ENCODE measurements at places on chromosomes 6 and 20.
A peak's percentile ranks its signal among the peaks of the same experiment; 100 is the strongest.

DNA sequence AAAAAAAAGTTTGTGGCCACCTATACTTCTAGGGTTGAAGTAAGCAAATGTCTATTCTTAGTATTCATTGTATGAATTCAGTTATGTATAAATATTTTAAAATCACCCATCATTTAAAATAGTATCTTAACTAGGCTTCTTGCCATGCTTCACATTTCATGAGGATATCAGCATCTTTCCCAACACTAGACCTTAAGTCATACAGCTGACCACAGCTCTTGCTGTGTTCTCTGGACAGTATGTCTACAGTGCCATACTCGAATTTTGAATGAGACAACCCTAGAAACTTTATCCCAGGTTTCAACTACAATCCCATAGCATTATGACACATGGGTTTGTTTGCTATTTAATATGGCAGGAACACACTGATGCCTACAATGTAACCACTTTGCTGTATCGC lies 5.2 kb downstream of the TXNDC5 start:
- no peak for DNase-seq

GRCh38 chr6:104349191-104349590 lies 510.5 kb downstream of the HACE1 start:
- no peak for DNase-seq

DNA sequence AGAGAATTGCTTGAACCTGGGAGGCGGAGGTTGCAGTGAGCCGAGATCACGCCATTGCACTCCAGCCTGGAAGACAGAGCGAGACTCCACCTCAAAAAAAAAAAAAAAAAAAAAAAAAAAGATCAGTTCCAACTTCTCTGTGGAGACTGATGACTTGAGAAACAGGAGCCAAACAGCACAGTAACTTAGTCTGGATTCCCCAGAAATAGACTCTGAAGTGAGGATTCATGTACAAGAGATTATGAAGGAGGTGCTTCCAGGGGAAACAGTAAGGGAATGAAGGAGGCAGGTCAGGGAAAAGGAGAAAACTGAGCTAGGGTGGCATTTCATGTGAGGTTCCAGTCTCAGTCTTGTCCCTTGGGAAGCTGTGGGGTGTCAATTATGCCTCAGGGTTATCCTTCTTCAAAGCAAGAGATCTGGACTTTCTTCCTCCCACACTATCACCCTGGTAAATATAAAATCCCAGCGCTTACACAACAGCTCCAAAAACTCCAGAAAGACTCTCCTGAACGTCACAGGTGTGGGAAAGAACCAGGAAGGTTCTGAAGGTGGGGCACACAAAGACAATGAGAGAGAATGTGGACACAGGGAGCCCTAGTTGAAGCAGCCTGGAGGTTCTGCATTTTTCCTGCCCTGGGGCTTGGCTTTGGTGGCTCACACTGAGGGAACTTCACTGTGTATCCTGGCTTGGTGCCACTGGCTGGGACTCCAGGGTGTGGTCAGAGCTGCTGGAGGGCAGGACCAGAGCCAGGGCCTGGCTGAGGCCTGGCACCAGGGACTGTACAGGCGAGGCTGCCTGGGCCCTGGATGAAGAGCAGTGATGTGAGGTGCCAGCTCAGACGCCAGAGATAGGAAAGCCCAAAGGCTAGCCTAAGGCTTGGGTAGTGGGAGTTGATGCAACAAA lies 46.8 kb downstream of the PCNA start:
- no peak for DNase-seq

- DNase-seq, result no peak
Observed at GRCh38 chr6:167710363-167710920, 116.3 kb upstream of the AFDN start.

DNA sequence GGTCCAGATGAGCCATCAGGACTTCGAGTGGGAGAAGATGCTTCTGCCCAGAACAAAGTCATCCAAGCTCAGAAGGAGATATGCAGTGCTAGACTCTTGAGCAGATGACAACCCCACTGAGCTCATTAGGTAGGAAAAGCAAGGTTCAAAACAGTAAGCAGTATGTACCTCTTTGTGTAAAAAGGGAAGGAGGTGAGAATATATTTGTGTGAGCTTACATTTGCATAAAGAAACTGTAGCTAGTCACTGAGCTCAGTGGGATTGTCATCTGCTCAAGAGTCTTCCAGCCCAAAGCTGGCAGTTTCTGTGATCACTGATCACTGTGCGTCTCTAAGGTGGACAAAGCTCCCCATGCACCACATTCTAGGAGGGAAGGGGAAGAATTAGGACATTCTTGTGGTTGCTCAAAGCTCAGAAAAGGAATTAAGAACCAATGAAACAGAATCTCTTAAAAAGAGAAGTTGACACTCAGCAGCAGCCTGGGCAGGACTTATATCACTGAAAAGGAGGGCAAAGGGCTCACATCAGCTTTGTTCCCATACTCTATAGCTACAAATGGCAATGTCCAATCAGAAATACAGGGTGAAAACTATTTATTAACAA lies 90.0 kb upstream of the MAFB start:
- no peak for DNase-seq

DNA sequence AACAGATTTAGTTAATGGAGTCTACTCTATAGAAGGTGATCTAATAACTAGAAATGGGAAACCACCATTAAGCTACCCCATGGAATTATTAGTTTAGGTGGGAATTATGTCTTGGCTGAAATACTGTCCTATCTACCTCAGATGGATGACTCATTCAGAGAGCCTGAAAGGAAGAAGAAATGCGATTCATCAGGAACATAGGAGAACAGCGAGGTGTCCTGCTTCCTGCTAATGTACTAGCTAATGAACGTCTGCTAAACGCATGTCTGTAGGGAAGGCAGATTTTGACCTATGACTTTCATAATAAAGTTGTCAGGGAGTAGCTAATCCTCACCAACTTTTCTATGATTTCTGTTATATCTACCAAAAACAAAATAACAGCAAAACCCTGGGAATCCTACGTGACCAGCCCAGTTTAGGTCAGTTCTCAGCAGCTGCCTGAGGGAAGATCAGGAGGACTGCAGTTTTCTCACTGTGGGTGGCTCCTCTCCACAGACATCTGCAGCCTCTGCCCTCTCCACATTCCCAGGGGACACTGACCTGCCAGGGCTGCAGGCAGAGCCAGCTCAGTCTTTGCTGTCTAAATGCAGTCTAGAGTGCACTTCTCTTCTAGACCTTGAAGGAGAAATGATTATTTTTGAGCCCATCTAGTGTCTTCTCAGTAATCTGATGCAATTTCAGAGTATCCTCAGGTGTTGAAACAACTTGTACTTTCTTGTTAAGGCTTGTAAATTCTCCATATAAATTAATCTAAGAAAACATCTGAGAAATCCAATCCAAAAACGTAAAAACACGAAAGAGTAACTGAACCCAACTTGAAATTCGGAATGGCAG lies 18.1 kb upstream of the SFT2D1 start:
- no peak for DNase-seq

- no peak for DNase-seq
Observed at GRCh38 chr20:7924692-7925091, 15.6 kb downstream of the HAO1 start.

- DNase-seq, result no peak
Observed at GRCh38 chr20:9886227-9886626, 47.4 kb upstream of the PAK5 start.

DNA sequence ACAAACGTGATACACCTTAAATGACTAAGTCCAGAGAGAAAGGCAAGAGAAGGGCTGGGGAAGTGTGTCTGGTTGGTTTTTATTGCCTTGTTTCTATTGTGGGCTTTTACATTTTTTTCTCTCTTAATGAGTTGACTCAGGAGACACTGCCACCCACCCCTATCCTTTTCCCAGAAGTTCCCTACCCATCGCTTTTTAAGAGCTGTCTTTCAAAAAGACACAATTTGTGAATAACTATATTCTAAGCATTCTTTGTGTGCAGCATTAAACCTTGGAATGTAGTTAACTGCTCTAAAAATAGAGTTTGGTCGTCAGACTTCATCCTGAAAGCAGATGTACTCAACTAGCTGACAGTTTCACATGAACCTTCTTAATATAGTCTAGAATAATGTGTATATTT lies 174.9 kb downstream of the ISM1 start:
- no peak for DNase-seq

DNA sequence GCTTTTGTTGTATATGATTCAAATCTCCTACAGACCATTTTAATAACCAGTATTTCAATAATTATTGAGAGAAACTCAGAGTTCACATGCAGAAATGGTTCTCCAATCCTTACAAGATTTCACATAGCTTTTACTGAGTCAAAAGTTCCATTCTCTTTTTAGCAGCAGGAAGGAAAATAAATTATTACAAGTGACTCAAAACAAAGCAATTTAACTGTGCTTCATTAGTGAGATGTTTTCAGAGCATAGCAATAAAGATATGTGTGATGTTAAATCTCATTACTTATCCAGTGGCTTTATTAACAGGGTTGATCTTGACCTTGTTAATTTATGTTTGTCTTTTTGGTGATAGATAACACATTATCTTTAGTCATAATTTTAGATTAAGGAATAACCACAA lies 22.0 kb downstream of the KIF13A start:
- no peak for DNase-seq

- DNase-seq, result no peak
Observed at GRCh38 chr20:4324611-4325243, 309.4 kb upstream of the RNF24 start.

GRCh38 chr6:51339728-51340127 lies 521.1 kb downstream of the TFAP2B start:
- DNase-seq, result no peak

- DNase-seq, result no peak
Observed at GRCh38 chr6:137332637-137333280, 113.6 kb upstream of the IFNGR1 start.

DNA sequence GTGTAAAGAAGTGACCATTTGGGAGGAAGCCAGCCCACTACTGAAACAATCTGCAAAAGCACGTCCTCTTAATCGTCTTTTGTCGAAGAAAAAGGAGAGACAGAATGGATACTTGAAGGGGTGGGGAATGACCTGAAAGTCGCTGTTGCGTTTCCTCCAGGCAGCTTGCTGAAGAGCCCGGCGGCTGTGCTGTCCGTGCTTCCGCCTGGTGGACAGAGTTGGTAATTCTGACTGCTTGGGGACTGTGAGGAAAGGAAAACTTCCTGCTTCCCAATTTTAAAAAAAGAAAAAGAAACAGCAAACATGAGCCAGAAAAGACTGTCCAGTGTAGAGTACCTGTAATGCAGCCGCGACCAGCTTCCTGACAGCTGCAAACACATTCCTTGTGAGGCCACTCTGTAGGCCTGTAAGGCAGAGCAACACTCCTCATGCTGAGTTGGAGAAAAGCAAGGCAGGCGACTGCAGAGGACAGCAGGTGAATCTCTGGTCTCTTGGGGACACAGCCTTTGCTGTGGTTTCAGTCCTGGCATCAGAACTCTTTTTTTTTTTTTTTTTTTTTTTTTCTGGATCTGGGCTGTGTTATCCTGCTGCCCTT lies 251.1 kb upstream of the TBX18 start:
- no peak for DNase-seq

DNA sequence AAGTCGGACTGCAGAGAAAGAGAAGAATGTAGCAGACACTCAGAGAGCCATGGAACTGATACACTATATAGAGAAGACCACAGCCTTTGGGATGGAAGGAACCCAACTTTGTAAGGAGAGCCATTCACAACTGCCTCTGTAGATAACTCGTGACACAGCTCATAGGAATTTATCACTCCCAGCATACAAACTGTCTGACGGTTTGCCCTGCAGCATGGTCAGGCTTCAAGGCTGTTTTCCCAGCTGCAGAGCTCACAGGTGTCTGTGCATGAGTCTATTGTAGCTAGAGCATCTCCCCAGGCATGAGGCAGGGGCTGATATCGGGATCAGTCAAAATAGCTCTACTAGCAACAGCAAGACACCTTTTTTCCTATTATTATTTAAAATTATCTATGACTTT lies 130.5 kb upstream of the DTNBP1 start:
- no peak for DNase-seq

DNA sequence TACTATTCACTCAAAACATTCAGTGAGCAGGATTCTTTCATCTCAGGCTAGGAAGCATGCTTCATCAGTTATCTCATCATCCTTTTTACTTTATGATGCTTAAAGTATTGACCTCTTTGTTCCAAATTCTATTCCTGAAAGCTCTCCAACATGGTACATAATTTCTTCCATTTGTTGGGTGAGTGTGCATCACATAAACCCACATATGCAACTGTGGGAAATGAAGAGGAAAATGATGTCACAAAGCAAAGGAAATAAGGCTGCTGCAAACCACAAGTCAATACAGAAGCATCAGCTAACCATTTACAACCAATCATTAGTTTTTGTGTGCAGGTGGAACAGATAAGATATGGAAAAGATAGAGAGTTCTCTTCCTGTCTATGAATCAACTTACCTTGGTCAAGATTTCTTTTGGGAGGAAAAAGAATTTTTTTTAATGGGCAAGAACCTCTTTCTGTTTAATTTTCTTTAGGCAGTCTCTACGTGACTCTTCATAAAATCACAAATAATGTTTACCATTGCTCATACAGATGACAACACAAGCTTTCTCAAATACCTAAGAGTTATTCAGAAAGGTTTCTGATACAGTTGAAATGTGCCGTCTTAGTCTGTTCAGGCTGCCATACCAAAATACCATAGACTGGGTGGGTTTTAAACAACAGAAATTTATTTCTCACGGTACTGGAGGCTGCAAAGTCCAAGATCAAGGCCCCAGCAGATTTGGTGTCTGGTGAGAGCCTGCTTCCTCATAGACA lies 259.9 kb downstream of the ADGRG6 start:
- DNase-seq, result no peak

DNA sequence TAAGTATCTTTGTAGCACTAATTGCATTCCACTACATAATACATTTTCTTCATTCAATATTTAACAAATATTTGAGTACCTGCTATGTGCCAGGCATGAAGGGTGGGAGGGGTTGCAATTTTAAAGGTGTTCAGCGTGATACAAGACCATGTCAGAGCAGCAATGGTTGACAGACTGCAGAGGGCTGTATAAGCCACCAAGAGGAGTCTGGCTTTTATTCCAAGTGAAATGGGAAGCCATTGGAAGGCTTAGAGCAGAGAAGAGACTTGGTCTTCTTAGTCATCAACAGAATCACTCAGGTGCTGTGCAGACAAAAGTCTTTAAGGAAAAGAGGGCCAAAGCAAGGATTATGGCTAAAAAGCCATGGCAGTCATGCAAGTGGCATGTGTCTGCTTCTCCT lies 360.8 kb upstream of the ARID1B start:
- no peak for DNase-seq

GRCh38 chr6:43724914-43725642 lies 37.5 kb upstream of the MRPS18A start:
- peak; percentile 35 for DNase-seq

- DNase-seq, result no peak
Observed at GRCh38 chr20:32440069-32440757, 82.1 kb downstream of the ASXL1 start.

GRCh38 chr6:159941286-159942113 lies 27.4 kb upstream of the IGF2R start:
- DNase-seq, result no peak

Measured in activated CD4-positive, CD25-positive, alpha-beta regulatory T cell treated with anti-CD3 and anti-CD28 coated beads, Interleukin-2, amount 50 U/mL, for 16 hours (primary cell).